Retina (tissue), 1 donor: ENCODE measurements at places on chromosomes 16 and 17.

DNA sequence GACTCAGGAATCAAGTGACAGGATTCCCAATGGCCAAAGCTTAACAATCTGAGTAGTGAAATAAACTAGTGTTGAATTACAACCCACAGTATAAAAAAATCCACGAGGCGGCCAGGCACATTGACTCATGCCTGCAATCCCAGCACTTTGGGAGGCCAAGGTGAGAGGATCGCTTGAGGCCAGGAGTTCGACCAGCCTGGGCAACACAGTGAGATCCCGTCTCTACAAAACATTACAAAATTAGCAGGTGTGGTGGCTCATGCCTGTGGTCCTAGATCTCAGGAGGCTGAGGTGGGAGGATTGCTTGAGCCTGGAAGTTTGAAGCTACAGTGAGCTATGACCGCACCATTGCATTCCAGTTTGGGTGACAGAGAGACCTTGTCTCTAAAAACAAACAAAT, 133.8 kb downstream of the CPPED1 start:
- no peak for DNase-seq

DNA sequence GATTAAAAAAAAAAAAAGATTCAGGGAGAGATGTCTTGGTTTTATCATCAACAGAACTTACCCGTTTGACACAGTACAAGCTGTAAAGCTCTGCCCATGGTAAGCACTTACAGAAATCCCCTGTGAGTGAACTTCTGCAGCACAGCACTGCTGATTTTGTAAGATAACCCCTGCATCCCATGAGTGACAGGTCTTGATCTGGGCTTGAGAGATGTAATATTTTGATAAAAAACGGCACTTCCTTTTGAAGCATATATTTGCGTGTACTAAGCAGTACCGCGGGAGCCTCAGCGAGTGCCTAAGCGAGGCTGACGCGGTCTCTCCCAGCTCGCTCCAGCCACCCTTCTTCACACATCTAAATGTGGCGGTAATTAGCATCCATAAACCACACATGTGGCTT, 50.5 kb downstream of the IKZF3 start:
- no peak for DNase-seq

GRCh38 chr17:59844884-59845594, 47.7 kb downstream of the TUBD1 start:
- DNase-seq = no peak

GRCh38 chr16:84015399-84015798, 27.2 kb downstream of the SLC38A8 start:
- DNase-seq = no peak

DNA sequence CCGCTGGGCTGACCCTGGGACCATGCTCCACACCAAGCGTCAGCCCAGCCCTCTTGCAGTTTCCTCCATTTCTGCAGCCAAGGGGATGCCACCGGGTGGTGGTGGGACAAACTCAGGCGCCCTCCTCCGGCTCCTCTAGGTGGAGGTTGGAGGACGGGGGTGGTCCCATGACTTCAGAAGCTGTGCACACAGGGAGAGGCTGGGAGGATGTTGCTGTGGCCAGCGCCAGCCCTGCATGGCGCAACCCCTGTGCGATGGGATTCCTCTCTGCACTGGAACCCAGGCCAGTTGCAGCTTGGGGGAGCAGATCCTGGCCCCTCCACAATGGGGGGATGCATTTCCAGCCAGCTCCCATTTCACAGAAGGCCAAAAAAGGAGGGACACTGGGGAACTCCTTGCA, 246.5 kb downstream of the C16orf95 start:
- no peak for DNase-seq

- no peak for DNase-seq
These were observed 1.7 kb downstream of the TNFRSF13B start for GRCh38 chr17:16969931-16970906.

DNA sequence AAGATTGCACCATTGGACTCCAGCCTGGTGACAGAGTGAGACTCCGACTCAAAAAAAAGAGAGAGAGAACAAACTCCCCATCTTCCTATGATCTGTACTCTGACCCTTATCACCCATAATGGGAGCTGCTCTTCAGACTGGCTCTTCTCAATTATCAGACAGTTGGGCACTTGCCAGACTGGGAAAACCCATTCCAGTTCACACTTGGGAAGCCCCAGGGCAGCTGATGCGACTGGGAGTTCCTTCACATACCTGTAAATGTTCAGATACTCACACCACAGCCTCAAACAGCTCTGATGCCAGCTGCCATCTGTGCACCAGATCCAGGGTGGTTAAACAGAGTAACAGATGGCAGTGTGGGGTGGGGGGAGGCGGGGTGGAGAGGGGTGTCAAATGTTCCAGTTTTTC, 23.8 kb upstream of the TMEM101 start:
- DNase-seq = no peak

- DNase-seq = no peak
These were observed 6.2 kb upstream of the MPRIP start for GRCh38 chr17:17035920-17036523.

DNA sequence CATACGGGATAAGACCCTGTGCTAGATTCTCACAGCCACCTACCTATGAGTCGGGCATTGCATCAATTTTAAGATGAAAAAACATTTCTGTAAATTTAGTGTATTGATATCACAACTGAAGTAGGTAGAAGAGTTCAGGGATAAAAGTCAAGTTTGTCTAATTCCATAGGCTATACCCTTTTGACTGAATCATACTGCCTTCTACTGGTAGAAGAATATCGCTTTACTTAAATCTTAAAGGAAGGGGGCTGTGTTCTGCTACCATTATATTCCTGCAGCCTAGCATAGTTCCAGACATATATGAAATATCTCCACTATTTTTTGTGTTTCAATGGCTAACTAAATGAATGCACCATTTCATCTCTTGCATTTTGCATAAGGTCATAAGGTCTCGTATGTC, 1128.6 kb downstream of the CDH8 start:
- no peak for DNase-seq

GRCh38 chr16:521381-522210, 5.9 kb upstream of the CAPN15 start:
- no peak for DNase-seq

GRCh38 chr17:11916091-11916490, 81.2 kb downstream of the ZNF18 start:
- DNase-seq = no peak

DNA sequence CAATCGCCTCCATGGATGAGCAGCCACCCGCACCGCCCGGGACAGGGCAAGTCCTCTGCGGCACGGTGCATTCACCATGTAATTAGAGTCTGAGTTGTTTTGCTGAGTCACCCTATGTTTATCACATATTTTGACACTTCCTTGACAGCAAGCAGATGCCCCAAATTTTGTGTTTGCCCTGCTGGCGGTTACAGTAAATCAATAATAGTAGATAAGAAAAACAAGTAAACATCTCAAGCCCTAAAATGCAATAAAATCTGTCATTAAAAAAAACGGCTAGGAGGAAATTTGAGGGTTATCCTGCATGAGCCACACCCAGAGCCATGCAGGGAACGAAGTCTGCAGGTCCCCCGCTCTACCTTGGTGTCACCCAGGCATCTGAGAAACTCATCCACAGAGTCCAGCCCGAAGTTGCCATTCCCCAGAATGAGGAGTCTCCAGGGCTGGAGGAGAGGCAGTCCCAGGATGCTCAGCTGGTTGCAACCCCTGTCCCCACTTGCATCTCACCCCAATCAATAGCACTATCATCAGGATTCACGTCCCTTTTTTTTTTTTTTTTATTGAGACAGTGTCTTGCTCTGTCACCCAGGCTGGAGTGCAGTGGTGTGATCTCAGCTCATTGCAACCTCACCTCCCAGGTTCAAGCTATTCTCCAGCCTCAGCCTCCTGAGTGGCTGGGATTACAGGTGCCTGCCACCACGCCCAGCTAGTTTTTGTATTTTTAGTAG, 16.5 kb upstream of the ST6GALNAC1 start:
- DNase-seq = peak; percentile 32

DNA sequence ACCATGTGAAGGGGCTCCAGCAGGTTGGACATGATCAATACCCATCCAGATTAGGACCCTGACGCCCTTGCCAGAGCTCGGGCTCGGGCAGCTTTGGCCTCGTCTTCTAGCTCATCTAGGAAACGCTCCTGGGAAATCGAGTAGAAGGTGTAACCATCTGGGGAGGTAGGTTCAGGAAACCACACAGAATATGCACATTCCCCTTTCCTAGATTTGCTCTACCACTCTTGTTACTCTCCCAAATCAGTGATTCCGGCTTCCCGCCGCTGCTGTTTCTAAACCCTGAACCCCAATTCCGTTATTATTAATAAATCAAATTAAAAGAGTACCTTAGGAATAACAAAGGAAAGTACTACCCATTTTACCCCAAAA, 507 bp downstream of the COA3 start:
- peak; percentile 16 for DNase-seq

DNA sequence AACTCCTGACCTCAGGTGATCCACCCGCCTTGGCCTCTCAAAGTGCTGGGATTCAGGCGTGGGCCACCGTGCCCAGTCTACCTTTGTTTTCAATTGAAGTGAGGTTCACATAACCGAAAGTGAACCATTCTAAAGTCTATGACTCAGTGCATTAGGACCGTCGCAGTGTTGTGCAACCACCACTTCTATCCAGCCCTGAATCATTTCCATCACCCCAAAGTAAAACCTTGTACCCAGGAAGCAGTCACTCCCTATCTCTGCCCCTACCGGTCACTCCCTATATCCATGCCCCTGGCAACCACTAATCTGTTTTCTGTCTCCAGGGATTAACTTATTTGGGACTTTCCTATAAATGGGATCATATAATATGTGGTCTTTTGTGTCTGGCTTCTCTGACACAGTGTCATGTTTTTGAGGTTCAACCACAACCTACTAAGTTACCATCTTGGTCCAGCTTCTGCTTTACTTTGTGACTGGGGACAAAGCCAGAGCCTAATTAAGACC, 28.3 kb upstream of the CDC42EP4 start:
- DNase-seq = no peak

- no peak for DNase-seq
These were observed 35.9 kb downstream of the DNAJA2 start for GRCh38 chr16:46937536-46937935.

- DNase-seq = peak; percentile 46
These were observed 38.9 kb upstream of the SMPD3 start for GRCh38 chr16:68487203-68487514.

DNA sequence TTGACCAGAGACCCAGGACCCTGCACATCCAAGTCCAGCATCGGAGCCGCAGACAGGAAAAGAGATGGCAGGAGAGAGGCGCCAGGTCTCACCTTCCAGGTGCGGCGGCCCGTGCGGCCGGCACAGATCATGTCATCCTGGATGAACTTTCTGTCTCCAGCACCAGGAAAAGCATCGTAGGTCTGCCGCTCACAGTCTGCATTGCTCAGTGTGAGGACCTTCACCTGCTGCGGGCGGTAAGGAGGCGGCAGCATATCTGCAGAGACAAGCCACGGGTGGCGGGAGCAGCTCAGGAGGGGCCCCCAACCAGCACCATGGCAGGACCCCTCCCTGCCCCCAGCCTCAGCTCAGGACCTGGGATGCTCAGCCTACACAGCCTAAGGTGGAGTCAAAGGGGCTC, 17.9 kb downstream of the TPSD1 start:
- DNase-seq = no peak

DNA sequence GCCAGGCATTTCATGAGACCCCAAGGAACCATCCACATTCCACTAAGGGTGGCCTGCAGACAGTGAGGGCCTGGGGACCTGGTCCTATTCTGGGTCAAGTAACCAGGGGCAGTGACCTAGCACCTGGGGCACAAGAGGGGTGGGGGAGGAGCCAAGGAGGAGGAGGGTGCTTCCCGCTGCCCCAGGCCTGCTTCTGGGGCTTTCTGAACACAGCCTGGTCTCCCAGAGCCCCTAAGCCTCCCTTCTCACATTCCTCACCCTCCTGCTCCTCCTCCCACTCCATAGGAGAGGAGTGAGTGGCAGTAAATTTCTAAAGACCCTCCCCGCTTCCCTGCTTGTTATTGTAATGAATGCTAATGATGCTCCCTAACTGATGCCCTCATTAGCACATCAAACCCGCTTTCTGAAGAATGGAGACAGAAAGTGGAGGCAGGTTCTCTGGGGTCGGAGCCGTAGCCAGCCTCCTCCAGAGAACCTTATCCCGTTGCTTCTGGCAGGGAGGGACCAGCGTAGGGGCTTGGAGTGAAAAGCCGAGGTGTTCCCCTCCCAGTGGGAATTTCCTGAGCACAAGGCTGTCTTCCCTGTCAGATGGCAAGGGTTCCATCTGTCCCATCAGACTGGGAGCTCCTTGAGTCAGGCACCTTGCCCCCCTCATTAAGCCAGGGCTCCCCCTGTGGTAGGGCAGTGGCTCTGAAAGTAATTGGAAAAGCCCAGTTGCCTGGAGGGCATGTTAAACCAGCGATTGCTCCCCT, 3.7 kb upstream of the SRCIN1 start:
- DNase-seq = peak; percentile 48

DNA sequence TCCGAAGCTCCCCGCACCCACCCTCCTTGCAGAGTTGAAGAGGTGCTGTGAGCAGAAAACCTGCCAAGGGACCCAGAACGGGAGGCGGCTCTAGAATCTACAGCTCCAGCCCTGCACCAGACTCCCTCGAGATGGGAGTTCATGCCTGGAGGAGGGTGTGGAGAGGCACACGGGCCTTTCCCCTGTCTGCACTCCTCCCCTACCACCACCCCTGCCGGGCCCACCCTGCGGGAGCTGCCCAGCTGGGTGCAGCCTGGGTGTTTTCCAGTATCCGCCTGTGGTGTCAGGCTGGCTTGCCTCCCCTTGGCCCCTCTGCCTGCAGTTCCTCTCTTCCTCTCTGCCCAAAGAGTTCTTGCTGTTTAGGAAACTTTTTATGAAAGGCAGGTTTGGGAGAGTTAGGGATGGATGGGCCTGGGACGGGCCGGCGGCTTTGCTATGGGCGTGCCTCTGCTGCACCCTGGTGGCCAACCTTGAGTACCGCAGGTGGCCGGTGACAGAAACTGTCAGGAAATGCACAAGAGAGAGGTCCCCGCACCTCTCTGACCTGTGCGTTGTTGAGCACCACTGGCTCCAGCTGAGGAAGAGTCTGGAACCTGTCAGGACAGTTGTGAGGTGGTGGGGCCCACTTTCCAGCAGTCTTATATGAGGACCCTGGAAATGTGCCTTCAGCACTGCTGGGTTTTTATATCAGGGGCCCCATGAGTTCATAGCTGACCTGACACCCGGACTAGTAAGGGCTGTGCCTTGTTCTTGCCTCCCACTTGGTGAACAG, 354.1 kb downstream of the SEC14L1 start:
- DNase-seq = peak; percentile 87

DNA sequence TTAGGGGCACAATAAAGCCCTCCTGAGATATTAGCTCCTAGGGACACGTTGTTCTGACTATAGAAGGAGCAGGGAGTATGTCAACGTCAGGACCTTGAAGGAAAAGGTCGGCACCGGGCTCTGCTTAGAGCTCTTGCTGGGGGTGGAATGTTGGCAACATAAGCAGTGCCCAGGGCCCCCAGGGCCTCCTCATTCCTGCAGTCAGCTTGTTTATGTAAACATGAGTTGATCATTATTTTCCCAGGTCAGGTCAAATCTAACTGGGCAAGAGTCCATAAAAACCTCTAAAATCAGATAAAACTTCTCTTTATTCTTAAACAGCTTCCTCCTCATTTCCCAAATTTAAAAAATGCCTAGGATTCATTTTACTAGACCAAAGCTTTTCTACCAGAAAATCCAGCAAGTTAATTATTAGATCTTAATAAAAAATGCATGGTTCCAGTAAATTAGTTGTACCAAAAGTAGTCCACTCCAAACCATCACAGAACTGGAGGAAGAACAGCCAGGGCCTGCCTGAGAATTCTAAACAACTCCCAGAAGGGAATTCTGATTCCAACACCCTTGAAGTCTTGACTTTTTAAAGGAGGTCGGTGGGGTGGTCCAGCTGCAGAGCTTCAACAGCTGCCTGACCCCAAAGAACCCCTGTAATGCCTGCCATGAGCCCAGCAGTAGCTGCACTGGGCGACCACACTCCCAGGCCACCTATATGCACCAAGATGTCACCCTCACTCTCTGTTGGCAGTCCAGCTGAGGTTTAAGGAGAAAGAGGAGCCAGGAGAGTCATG, 54.3 kb downstream of the AMFR start:
- DNase-seq = no peak
